ENCODE measurements at places on chromosomes 5 and 9. TPM values are rescaled to one million over a fixed set of nuclear protein-coding genes. Genes with fewer than 3 reads are reported as not detected.

GRCh38 chr9:110995420-110996340, 42.6 kb downstream of the LPAR1 start:
- no peak for DNase-seq

GRCh38 chr5:126937771-126938170, 92.6 kb downstream of the MARCHF3 start:
- DNase-seq: no peak

RAB24 gene
- polyA plus RNA-seq: 58.9 TPM

GRCh38 chr5:37247036-37247435, 2.1 kb downstream of the CPLANE1 start:
- DNase-seq: no peak

DNA sequence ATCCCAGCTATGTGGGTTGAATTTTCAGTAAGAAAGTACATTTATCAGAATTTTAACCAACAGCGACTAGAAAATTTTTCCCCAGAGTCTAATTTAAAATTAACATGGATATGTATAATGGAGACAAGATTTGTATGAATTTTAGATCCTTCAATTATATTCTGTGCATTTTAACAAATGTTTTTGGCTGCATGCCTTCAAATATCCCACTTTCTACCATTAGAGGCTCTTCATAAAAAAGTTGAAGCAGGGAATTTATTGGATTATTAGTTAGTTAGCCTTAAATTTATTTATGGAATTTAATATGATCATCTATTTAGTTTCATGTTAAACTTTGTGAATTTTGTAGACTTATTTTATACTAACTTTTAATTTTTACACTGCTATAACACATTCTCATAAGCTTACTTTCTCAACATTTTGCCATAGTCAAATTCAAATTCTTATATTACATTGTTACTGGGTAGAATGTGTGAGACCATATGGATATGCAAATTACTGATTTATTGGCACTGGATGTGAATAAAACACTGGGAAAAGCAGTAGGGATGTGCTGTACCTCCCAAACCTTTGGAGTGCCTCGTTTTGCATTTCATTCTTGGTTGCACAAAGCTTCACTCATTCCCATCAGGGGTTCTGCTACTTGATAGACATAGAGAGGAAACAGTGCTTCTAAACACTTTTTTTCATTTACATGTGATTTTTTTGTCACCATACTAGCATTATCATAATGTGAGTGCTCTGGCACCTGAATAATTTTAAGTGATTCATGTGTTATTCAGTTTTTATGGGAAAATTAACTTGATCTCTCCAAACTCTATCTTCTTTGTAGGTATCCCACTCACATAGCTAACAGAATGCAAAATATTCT, 491.8 kb upstream of the COX7C start:
- no peak for DNase-seq

GRCh38 chr9:88747768-88748167, 212.8 kb downstream of the NXNL2 start:
- no peak for DNase-seq

DNA sequence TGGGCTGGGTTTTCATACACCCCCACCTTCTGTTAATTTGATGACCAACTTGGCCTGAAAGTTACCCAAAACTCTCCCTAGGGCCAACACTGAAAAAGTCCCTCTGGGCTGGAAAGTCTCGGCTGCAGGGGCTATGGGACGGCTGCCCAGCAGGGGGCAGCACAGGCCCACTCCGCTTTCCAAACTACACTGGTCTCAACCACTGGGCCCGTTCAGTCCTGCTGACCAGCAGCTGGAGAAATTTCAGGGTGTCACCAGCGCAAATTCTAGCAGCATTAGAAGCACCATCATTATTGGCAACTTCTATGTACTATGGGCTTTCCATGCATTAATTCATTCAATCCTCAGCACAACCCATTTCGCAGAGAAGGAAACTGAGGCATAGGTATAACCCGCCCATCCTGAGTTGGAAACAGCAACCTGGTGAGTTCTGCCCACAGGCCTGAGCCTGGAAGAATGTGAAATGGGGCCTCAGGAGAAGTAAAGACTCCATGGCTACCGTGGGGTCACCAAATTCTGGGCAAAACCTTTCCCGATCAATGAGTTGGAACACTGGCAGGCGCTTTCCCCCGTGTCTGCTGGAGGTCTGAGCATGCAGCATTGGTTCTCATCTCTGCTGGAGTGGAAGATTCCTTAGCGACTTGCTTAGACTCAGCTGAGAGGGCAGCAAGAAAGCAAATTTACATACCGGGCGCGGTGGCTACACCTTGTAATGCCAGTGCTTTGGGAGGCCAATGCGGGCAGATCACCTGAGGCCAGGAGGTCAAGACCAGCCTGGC, 9.7 kb downstream of the ORM2 start:
- no peak for DNase-seq

DNA sequence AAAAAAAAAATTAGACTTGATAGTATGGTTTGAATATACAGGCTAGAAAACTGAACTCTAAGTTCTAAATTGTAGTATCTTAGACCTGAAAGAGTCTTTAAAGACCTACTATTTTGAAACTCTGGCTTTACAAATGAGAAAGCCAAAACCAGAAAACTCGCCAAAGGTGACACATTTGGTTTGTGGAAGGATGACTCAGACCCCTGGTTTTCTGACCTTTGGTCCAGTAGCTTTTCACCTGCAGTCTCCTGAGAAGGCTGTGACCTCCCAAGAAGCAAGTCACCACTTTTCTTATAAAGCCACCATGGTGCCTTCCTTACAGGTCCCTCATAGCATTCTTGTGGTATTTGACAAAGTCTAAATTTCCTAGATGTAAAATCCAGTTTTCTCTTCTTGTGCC, 102.1 kb upstream of the CEP78 start:
- no peak for DNase-seq

DNA sequence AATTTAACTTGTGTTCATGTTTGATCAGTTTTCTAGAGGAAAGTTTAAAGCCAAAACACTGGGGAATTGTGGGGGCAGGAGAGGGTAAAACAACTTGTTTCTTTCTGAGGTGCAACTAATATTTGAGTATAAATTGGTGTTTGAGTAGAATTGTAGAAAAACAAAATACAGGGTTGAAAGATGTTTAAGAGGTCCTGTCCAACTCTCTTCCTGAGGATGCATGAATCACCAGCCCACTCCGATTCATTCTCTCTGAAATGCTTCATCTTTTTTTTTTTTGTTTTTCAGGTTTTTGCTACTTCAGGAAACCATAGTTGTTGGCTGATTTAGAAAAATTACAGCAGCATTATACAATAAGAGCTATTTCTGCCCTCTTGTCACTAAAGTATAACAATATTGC, 42.4 kb upstream of the TMC1 start:
- no peak for DNase-seq
